Natural killer cell treated with Interleukin-12 subunit alpha and Interleukin-12 subunit beta and Interleukin-15 and Interleukin-18, amount 100 ng/mL, for 72 hours (primary cell): ENCODE measurements at places on chromosomes 5 and 9. TPM values are rescaled to one million over a fixed set of nuclear protein-coding genes. Genes with fewer than 3 reads are reported as not detected.

The STC2 gene
- total RNA-seq, result 0.59 TPM

DNA sequence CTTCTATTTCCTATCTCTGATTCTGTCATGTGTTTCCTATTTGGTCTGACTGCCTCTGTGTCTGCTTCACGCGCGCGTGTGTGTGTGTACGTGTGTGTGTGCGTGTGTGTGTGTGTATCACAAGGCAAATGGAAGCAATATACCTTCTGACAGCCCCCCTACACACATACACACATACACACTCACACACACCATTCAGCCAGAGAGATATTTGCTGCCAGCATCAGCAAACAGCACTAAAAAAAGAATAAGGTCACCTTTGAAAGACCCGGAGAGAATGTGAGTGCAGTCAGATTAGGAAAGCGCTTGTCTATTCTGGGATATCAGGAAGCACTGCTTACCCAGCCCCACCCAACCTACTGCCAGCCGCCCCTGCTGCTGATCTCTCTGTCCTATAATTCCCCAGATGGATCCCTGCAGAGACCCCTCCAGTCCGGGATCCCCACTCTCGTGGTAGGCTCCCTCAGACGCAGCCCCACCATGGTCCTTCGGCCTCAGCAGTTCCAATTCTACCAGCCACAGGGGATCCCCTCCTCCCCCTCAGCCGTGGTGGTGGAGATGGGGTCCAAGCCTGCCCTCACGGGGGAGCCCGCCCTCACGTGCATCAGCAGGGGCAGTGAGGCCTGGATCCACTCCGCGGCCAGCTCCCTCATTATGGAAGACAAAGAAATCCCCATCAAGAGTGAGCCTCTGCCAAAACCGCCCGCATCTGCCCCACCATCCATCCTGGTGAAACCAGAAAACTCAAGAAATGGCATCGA is 45.7 kb downstream of the PLAC8L1 start:
- H3K4me1 ChIP-seq, result no peaks in the 10 kb centered on the region
- no peak overlapping the region for H3K4me3 ChIP-seq
- peaks cover 16% of the 10 kb centered on the region for H3K27me3 ChIP-seq
- no peak overlapping the region for H3K27ac ChIP-seq

- no peak overlapping the region for H3K4me3 ChIP-seq
- H3K4me1 ChIP-seq, result no peaks in the 10 kb centered on the region
- no peaks in the 10 kb centered on the region for H3K27me3 ChIP-seq
- H3K27ac ChIP-seq, result no peak overlapping the region
- DNase-seq, result no peak
- no peaks in the 10 kb centered on the region for H3K36me3 ChIP-seq
Observed at GRCh38 chr5:106417163-106417562, 1253.6 kb downstream of the EFNA5 start.

- H3K4me1 ChIP-seq, result peaks cover 74% of the 10 kb centered on the region
- H3K27ac ChIP-seq, result peak overlapping the region; percentile 99
- no peaks in the 10 kb centered on the region for H3K27me3 ChIP-seq
Observed at GRCh38 chr5:119290607-119291006, 65.2 kb upstream of the TNFAIP8 start.

DNA sequence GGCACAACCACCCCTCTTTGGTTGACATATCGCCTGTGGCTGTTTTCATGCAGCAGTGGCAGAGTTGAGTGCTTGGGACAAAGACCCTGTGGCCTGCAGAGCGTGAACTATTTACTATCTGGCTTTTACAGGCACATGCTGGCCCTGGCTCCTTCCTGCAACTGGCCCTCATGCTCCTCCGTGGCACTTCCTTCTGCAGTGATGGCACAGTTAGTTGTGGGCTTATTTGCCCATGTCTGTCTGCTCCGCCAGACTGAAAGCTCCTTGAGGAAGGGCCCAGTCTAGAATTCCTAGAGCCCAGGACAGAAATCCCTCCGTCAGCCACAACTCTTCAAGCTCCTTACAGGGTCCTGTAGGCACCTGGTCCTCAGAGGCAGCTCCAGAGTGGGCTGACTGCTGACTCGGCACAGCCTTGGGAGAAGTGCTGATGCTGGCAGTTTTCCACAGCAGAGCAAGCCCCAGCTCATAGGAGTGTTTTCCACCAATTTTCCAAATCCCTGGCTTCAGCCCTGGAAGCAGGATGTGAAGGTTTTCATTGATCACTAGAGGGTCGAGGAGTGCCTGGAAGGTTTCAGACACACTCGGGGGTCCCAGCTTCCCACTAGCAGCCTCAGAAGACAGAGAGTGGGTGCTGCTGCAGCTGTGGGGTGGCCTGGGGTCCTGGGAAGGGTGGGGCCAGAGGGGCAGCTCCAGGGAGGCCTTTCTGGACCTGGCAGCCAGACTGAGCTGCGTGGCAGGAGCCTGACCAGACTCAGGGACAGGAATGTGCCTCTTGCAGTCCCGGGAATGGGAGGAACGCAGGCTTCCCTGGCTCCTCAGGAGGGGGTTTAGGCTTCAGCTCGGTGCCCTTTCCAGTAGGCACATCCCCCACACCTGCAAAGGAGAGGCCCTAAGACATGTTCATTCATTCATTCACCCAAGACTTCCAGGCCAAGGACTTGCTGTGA is 56.5 kb upstream of the ANGPTL2 start:
- no peak for DNase-seq
- no peaks in the 10 kb centered on the region for H3K27me3 ChIP-seq
- no peaks in the 10 kb centered on the region for H3K36me3 ChIP-seq
- H3K4me3 ChIP-seq, result no peak overlapping the region
- no peak overlapping the region for H3K27ac ChIP-seq
- H3K4me1 ChIP-seq, result no peaks in the 10 kb centered on the region

GRCh38 chr5:58872670-58873273 is 289.9 kb downstream of the RAB3C start:
- H3K27me3 ChIP-seq, result peaks cover 43% of the 10 kb centered on the region
- H3K36me3 ChIP-seq, result no peaks in the 10 kb centered on the region
- no peak overlapping the region for H3K27ac ChIP-seq
- no peaks in the 10 kb centered on the region for H3K4me1 ChIP-seq
- no peak overlapping the region for H3K4me3 ChIP-seq
- DNase-seq, result no peak

DNA sequence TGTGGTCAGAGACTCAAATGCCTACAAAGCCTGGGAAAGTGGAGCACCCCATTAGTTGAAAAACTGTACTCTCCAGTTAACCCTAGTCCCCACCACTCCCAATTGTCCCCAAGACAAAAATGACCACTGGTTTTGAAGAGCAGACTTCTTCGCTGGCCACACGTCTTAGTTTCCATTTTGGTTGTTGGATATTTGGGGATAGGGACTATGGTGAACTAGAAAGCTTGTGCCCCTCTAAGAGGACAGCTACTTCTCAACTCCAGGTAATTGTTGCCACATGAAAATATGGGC is 109.4 kb upstream of the SPRY4 start:
- no peak for DNase-seq
- no peak overlapping the region for H3K27ac ChIP-seq
- H3K27me3 ChIP-seq, result peaks cover 3% of the 10 kb centered on the region
- H3K36me3 ChIP-seq, result no peaks in the 10 kb centered on the region
- H3K4me3 ChIP-seq, result no peak overlapping the region

GRCh38 chr5:41925555-41925951 is 472 bp downstream of the FBXO4 start:
- no peaks in the 10 kb centered on the region for H3K27me3 ChIP-seq
- peak overlapping the region; percentile 90 for H3K4me3 ChIP-seq
- H3K27ac ChIP-seq, result peak overlapping the region; percentile 99
- peaks cover 6% of the 10 kb centered on the region for H3K4me1 ChIP-seq
- DNase-seq, result no peak
- H3K36me3 ChIP-seq, result no peaks in the 10 kb centered on the region

GRCh38 chr9:72588336-72588735 is 66.9 kb downstream of the TMC1 start:
- no peak for DNase-seq
- peaks cover 11% of the 10 kb centered on the region for H3K27me3 ChIP-seq
- no peak overlapping the region for H3K4me3 ChIP-seq
- H3K36me3 ChIP-seq, result no peaks in the 10 kb centered on the region

DNA sequence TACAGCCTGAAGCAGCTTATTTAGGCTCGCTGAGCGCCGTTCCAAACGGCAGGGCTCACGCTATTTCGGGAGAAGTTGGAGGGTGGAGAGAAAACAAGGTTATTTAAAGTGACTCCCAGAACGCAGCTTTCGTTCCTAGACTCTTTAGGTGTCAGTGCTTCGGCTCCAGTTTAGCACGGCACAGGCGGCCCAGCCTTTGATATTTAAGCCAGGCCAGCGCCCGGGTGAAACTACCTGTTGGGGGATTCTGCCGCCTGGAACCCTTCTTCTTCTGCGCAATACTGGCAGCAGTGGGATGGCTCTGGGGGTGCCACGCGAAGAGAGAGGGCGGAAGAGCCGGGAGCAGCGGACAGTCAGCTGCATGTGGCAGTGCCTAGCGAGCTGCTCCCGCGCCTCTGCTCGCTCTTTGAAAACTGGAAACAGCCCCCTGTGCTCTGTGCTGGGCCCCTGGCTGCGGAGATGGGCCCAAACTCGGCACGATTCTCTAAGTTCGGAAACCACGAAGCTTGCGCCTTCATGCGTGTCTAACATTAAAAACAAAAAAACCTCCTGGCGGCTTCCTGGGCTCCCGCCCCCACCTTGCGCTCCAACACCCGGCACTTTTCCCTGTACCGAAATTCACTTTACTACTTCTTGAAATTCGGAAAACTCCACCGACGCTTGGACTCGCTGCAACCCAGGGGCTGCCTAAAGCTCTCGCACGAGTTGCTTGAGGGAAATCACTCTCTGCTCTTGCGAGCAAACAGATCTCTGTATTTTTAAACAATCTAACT is 34.6 kb upstream of the NFIB start:
- no peak overlapping the region for H3K4me3 ChIP-seq
- no peak for DNase-seq
- no peaks in the 10 kb centered on the region for H3K36me3 ChIP-seq
- H3K27ac ChIP-seq, result no peak overlapping the region
- H3K27me3 ChIP-seq, result peaks cover 56% of the 10 kb centered on the region
- no peaks in the 10 kb centered on the region for H3K4me1 ChIP-seq

DNA sequence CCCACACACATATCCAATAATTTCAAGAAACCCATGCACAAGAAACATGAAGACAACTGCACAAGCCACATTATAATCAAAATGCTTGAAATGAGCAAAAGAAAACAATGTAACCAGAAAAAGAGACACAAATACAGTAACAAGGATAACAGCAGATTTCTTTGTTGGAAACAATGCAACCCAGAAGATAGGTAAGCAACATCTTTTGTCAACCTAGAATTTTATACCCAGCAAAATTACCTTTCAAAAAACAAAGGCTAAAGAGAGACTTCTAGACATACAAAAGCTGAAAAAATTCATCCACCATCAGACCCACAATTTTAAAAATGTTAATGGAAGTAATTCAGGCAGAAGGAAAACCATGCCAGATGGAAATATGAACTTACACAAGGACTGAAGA is 5.0 kb upstream of the COL23A1 start:
- H3K4me1 ChIP-seq, result peaks cover 10% of the 10 kb centered on the region
- no peak overlapping the region for H3K27ac ChIP-seq
- H3K27me3 ChIP-seq, result peaks cover 14% of the 10 kb centered on the region
- H3K4me3 ChIP-seq, result no peak overlapping the region
- no peak for DNase-seq
- peaks cover 24% of the 10 kb centered on the region for H3K36me3 ChIP-seq

DNA sequence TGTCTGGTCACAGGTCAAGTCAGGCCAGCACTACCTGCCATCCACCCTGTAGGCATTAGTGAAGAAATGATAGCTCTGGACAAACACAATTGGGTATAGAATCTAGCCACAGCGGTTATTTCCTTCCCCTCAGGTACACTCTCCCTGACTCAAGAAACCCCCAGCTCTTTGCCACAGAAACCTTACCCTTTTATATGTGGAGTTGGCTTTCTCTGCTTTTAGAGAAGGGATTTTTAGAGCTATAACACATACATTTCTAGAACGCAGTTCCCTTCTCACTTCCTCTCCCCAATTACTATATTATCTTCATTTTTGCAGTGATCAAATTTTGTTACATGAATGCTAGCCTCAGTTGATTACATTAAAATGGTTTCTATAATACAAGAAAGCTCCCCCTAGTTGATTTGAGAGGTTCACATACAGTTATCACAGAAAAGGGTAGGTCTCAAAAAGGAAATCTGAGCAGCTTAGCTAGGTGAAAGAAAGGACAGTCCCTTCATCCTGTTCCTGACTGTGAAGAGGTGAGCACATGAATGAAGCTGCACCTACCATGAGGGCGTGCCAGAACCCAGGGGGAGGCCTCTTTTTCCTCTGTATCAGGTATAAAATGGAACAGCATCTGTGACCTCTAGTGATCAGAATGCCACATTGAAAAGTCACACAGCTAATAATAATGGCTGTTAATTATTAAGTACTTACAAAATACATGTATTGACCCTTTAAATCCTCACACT is 425.6 kb downstream of the KIAA0825 start:
- H3K36me3 ChIP-seq, result no peaks in the 10 kb centered on the region
- H3K27me3 ChIP-seq, result peaks cover 7% of the 10 kb centered on the region
- H3K4me1 ChIP-seq, result no peaks in the 10 kb centered on the region
- no peak overlapping the region for H3K4me3 ChIP-seq
- no peak overlapping the region for H3K27ac ChIP-seq

GRCh38 chr9:32551276-32552051 is 663 bp upstream of the SMIM27 start:
- H3K27me3 ChIP-seq, result no peaks in the 10 kb centered on the region
- H3K27ac ChIP-seq, result peak overlapping the region; percentile 100
- H3K4me3 ChIP-seq, result peak overlapping the region; percentile 98
- peaks cover 4% of the 10 kb centered on the region for H3K36me3 ChIP-seq
- peak; percentile 66 for DNase-seq

GRCh38 chr9:21505425-21506179 is 23.5 kb upstream of the IFNE start:
- H3K36me3 ChIP-seq, result no peaks in the 10 kb centered on the region
- H3K4me1 ChIP-seq, result peaks cover 3% of the 10 kb centered on the region
- no peak overlapping the region for H3K27ac ChIP-seq
- peaks cover 9% of the 10 kb centered on the region for H3K27me3 ChIP-seq
- H3K4me3 ChIP-seq, result peak overlapping the region; percentile 11

DNA sequence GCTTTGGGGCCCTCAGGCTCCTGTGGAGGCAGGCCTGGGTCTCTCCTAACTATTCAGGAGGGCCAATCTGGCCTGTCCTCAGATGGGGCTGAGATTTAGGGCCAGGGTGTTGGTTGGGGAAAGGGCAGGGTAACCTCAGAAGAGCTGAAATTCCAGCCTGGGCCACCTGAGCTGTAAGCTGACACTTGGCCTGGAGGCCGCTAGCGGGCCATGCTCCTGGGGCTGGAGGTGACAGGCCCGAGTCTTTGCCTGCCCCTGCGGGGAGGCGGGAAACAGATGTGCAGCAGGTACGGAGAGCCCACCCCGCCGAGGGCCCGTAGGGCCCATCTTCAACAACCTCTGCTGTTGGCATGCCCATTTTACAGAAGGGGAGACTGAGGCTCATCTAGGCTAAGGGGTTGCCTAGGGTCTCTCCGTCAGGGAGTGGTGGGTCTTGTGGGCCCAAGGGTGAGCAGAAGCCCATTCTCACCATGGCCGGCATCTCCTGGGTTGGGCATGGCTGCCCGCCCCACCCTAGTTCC is 69.5 kb downstream of the RXRA start:
- H3K27ac ChIP-seq, result peak overlapping the region; percentile 93
- peaks cover 13% of the 10 kb centered on the region for H3K36me3 ChIP-seq
- H3K27me3 ChIP-seq, result no peaks in the 10 kb centered on the region
- H3K4me1 ChIP-seq, result peaks cover 34% of the 10 kb centered on the region
- peak overlapping the region; percentile 82 for H3K4me3 ChIP-seq
- no peak for DNase-seq

GRCh38 chr9:130467316-130467715 is 22.6 kb downstream of the ASS1 start:
- no peaks in the 10 kb centered on the region for H3K36me3 ChIP-seq
- H3K27ac ChIP-seq, result no peak overlapping the region
- H3K27me3 ChIP-seq, result peaks cover 19% of the 10 kb centered on the region
- no peaks in the 10 kb centered on the region for H3K4me1 ChIP-seq
- no peak for DNase-seq
